GM10248 (cell line): ENCODE measurements at places on chromosomes 4 and X.

GRCh38 chr4:78642934-78643333, 91.4 kb downstream of the ANXA3 start:
- DNase-seq, result no peak

DNA sequence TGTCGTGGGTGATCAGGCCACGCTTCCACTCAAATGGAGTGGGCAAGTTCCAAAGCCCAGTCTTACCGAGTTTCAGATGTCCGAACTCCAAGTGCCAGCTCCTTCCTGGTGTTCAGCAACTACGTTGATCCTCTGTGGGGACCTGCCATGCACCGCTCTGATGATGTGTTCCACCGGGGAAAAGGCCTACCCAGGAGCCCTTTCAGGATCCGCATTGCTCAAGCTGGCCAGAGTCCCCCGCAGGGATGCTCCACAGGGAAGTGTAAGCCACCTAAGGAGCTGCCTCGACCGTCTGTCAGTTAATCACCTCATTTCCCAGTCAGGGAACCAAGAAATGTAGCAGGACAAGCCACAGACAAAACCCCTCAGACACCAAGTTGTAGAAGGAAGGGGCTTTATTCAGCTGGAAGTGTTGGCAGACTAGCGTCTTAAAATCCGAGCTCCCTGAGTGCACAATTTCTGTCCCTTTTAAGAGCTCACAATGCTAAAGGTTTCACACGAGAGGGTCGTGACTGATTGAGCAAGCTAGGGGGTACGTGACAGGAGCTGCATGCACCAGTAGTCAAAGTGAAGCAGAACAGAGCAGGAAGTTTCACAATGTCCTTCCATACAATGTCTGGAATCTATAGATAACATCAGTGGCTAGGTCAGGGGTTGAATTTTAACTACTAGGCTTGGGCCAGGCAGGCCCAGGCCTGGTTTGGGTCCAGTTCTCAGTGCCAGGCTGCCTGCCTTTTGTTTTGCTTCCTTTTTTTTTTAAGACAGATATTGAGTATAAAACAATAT, 126.2 kb upstream of the ZDHHC15 start:
- no peak for DNase-seq

DNA sequence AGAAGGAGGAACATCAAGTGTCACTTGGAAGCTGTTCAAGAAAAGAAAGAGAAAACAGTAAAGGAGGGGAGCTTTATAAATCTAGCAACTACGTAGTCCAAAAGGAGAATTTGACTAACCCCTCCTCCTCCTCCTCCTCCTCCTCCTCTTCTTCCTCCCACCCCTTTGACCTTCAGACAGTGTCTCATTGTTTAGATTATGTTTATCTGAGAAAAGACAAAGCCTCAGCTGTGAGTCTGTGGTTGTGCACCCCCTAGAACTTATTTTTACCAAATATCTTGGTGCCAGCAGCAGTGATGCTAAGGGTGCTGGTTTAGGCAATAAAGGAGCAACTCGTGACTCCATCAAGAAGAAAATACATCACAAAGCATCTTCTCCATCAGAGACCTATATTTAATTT, 68.9 kb upstream of the BMP2K start:
- DNase-seq, result no peak

GRCh38 chr4:27515140-27515539, 654.5 kb downstream of the STIM2 start:
- no peak for DNase-seq

DNA sequence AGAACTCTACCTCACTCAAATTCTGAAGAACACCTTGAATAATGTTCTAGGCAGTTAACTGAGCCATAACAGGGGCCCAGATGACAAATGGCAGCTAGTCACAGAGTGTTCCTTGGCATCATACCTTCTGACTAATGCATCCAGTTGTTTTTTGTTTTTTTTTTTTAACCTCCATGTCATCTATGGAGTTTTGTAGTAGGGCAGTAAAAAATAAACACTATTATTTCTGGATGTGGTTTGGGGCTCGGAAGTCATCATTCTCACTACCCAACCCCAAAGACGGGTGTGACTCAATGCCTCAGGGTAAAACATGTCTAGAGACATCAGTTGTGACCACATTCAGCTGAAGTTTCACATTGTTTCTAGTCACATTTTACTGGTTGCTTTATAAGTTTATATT, 31.2 kb upstream of the MCF2 start:
- DNase-seq, result no peak

GRCh38 chr4:23814587-23814986, 75.3 kb downstream of the PPARGC1A start:
- DNase-seq, result no peak

DNA sequence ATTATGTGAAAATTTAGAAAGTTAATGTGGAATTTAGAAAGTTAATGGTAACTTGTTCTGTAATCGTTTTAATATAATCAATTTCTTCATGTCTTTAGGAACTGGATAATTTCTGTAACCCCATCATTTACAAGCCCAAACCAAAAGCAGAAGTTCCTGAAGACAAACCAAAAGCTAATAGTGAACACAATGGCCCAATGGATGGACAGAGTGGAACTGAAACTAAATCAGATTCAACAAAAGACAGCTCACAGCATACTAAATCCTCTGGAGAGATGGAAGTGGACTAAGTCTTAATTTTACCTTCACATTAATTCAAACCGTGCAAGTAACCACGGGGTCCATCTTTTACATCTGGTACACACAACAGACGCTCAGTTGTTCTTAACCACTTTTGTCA, 48.1 kb upstream of the PLK4 start:
- peak; percentile 38 for DNase-seq

DNA sequence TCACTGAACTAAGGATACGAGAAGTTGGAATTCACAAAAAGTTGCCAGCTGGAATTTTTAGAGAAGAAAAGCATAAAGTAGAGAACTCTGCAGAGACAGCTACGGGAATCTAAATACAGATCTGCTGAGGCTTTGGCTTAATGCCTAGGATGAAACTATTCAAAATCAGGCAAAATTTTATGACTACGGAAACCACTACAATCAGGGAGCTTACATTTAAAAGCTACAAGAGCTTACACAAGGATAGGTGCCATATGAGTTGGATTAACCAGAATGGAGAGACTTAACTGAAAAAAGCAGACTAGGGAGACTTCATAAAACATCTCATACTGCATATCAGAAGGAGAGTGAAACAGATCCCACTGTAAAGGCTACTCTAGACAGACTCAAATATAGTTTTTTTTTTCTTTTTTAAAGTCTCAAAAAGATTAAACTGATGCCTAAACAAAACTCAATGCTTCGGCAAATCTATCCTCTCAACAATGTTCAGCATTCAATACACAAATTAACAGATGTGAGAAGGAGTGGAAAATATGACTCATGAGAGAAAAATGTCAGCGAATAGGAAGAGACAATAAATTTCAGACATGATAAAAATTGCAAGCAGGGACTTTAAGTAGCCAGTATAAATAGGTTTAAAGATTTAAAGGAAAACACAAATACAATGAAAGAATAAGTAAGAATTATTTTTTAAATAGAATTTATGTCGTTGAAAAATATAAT, 586.1 kb downstream of the FSTL5 start:
- DNase-seq, result no peak

GRCh38 chr4:39900966-39901365, 76.7 kb downstream of the PDS5A start:
- no peak for DNase-seq

DNA sequence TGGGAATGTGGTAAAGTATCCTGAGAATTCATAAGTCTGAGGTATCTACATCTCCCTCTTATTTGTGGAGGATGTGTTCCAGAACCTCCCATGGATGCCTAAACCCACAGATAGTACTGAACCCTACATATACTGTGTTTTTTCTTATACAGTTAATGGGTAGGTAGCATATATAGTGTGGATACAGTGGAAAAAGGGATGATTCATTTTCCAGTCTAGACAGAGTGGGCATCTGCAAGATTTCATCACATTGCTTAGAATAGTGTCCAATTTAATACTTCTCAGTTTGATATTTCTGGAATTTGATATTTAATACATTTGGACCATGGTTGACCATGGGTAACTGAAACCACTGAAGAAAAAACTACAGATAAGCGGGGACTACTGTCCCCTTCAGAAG, 155.0 kb upstream of the ANKRD50 start:
- DNase-seq, result no peak

DNA sequence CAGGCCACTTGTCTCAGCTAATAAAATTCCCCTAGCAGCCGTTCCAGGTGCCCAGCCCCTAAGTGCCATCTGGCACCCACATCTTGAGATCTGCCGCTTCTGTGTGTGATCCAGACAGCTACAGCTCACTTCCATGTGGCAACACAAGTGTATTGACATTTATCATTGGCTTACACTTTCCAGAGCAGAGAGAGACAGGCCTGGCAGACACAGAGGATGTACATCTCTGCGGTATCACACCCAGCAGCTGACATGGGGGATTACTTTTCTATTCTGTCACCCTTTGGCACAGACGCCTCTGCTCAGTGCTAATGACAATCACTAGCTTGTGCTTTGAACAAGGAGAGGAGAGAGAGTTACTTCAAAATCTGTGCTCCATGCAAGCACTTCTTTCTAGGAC, 195.9 kb downstream of the KDR start:
- DNase-seq, result no peak

DNA sequence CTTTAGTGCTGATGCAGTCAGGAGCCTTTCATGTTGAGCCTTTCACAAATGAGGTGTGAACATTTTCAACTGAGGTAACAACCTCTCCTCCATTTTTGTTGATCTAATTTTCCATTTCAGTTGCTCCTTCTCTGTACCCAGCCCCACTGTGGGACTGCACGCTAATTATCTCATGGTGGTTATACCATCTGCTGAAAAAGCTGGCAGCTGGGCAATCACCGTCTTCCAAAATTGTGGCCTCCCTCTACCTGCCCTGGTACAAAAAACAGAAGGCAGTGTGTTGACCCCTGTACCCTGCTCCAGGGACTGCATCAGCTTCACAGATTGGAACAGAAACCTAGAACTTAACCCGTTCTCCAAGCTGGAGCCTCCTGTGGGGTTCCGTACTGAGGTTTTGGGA, 72.4 kb upstream of the LONRF3 start:
- DNase-seq, result no peak

- DNase-seq, result no peak
Observed at GRCh38 chr4:128355305-128355704, 67.7 kb upstream of the PGRMC2 start.

DNA sequence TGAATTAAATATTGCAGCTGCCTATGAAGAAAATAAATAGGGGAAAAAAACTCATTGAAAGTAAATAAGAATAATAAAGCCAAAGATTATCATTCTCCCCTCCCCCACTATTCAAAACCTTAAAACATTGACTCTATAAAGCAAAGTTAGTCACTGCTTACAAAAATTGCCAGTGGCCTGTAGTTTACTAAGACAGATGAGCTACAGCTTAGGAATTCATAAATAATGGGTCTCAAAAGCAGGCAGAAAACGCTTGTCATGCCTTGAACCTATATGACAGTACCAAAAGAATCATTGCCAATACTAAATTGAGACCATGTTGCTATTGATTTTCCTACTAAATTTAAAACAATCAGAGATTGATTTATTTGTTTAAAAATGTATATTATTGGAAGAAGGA, 78.9 kb downstream of the SLC10A7 start:
- DNase-seq, result no peak

- no peak for DNase-seq
Observed at GRCh38 chr4:174118171-174118570, 165.3 kb downstream of the FBXO8 start.
